Keratinocyte (primary cell): ENCODE measurements at places on chromosomes 2 and 18. TPM values are rescaled to one million over a fixed set of nuclear protein-coding genes. Genes with fewer than 3 reads are reported as not detected.
A peak's percentile ranks its signal among the peaks of the same experiment; 100 is the strongest.

Gene AKAIN1
- polyA plus RNA-seq, result not detected in 3 replicates

GRCh38 chr2:101698014-101698843 lies 722 bp downstream of the MAP4K4 start:
- DNase-seq, result no peak
- peak overlapping the region; percentile 99 for H3K4me3 ChIP-seq
- H3K27me3 ChIP-seq, result no peaks in the 10 kb centered on the region
- H3K27ac ChIP-seq, result peak overlapping the region; percentile 87

Gene TXNDC2
- 0.03 TPM in 1 of 3 replicates, not detected in the others for polyA plus RNA-seq

GRCh38 chr2:31384351-31384750 lies 30.2 kb downstream of the XDH start:
- peaks cover 58% of the 10 kb centered on the region for H3K36me3 ChIP-seq
- peak; percentile 73 for DNase-seq
- no peak overlapping the region for H3K4me3 ChIP-seq
- peak overlapping the region; percentile 99 for H3K27ac ChIP-seq
- peaks cover 49% of the 10 kb centered on the region for H3K4me1 ChIP-seq

Gene FAM228A
- not detected in 3 replicates for polyA plus RNA-seq

Gene PRKAG3
- polyA plus RNA-seq, result not detected in 3 replicates

- H3K4me1 ChIP-seq, result peaks cover 12% of the 10 kb centered on the region
- no peak overlapping the region for H3K4me3 ChIP-seq
- H3K27ac ChIP-seq, result no peak overlapping the region
- no peak for DNase-seq
- H3K36me3 ChIP-seq, result no peaks in the 10 kb centered on the region
Observed at GRCh38 chr2:239429473-239430350, 28.9 kb upstream of the HDAC4 start.

DNA sequence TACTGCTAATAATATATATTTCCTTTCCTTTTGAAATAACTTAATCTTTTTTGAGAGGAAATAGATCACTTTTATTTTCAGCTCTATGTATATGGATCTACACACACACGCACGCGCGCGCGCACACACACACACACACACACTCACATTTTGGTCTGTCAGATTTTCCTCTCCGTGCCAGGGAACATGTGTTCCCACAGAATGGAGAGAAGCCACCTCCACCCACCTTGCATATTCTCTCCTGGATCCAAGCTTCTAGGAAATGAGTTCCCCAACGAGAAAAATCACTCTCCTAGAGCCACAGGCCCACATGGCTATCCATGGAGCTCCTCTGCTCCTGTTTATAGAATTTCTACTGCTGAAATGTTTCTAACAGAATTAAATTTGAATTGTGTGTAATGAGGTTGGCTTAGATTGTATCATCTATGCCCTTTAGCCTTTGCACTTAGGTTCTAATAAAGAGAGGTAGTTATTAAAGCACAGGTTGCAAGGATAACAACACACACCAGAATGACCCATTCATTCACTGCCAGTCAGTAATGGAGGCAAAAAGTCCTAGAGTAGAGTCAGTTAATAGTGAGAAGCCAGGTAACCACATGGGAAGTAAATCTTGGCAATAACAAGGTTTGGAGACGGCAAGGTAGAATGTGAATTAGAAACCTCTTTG lies 19.7 kb downstream of the IFIH1 start:
- H3K27ac ChIP-seq, result no peak overlapping the region
- DNase-seq, result no peak
- H3K36me3 ChIP-seq, result no peaks in the 10 kb centered on the region
- no peaks in the 10 kb centered on the region for H3K27me3 ChIP-seq
- H3K4me3 ChIP-seq, result no peak overlapping the region

- DNase-seq, result no peak
- no peaks in the 10 kb centered on the region for H3K36me3 ChIP-seq
- H3K4me1 ChIP-seq, result peaks cover 11% of the 10 kb centered on the region
- peaks cover 4% of the 10 kb centered on the region for H3K27me3 ChIP-seq
Observed at GRCh38 chr2:119650206-119650605, 28.8 kb upstream of the TMEM177 start.

GRCh38 chr18:77392321-77392720 lies 142.7 kb downstream of the GALR1 start:
- no peaks in the 10 kb centered on the region for H3K4me1 ChIP-seq
- DNase-seq, result no peak
- no peaks in the 10 kb centered on the region for H3K36me3 ChIP-seq
- H3K4me3 ChIP-seq, result no peak overlapping the region
- H3K27me3 ChIP-seq, result no peaks in the 10 kb centered on the region

DNA sequence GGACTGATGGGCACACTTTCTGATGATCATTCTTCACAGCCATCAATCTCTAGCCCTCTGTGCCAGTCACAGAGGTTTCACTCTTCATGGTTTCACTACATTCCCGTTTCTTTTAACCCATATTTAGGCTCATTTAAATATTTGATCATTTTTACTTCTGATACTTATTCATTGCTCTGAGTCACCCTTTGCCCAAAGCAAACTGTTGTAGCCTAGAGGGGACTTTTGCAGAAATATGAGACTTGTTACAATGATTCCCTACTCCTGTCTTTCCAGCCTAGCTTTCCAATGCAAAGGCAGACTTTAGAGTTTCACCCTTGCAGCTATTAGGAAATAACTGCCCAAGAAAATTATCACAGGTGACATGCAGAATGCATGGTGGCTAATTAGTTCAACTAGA lies 444.2 kb downstream of the PTPRM start:
- no peaks in the 10 kb centered on the region for H3K4me1 ChIP-seq
- no peaks in the 10 kb centered on the region for H3K36me3 ChIP-seq
- H3K27me3 ChIP-seq, result no peaks in the 10 kb centered on the region

Gene C2orf66
- polyA plus RNA-seq, result 0.32 to 2.9 TPM (median 2.2 TPM) in 3 replicates

DNA sequence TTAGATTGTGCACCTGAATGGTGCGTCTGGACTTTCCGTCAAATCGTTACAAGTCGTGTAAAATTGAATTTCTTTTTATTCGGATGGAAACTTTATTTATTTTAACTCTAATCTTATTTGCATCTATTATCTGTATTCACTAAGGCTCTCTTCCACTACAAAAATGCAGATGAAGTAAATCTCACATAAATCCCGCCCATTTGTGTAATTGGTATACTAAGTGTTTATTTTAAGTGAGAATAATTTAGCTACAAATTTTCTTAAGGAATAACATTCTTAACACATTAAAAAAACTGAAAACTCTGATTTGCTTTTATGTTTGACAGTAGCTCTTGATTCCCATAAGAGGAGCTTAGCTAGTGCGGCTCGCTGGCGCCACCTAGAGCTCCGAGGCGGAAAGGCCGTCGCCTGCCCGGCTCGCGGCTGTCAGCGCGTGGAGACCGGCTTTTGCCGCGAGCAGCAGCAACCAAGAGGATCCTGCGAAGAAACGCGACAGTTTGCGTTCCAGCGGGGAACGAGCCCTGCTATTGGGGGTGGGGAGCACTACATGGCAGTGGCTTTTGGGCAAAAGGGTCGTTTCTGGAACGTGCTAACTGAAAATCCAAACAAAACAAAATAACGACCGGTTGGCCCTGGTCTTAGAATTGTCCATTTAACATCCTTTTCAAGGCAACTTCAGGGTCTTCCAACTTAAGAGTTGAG lies 6.7 kb downstream of the SP9 start:
- no peaks in the 10 kb centered on the region for H3K36me3 ChIP-seq
- peaks cover 79% of the 10 kb centered on the region for H3K27me3 ChIP-seq
- peak; percentile 13 for DNase-seq
- H3K27ac ChIP-seq, result no peak overlapping the region
- H3K4me3 ChIP-seq, result peak overlapping the region; percentile 61
- H3K4me1 ChIP-seq, result peaks cover 23% of the 10 kb centered on the region

Gene CFC1
- not detected in 3 replicates for polyA plus RNA-seq

Gene WNT6
- polyA plus RNA-seq, result 0.15 TPM in 1 of 3 replicates, not detected in the others

DNA sequence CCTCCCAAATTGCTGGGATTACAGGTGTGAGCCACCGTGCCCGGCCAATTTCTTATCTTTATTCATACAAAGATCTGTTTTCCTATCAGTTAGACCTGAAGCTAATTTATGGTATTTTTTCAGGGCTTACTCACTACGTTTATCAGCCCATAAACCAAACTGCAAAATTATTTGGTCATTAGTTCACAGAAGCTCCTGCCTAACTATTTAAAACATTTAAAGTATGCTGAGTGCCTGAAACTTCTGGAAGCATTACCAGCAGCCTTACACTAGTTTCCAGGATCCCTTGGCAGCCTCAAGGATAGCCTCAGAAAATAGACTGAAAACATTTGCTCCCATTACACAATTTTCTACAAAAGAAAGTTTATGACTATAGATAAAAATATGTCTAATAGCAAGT lies 68.8 kb downstream of the GALNT13 start:
- H3K4me1 ChIP-seq, result no peaks in the 10 kb centered on the region
- H3K4me3 ChIP-seq, result no peak overlapping the region
- H3K27me3 ChIP-seq, result no peaks in the 10 kb centered on the region

DNA sequence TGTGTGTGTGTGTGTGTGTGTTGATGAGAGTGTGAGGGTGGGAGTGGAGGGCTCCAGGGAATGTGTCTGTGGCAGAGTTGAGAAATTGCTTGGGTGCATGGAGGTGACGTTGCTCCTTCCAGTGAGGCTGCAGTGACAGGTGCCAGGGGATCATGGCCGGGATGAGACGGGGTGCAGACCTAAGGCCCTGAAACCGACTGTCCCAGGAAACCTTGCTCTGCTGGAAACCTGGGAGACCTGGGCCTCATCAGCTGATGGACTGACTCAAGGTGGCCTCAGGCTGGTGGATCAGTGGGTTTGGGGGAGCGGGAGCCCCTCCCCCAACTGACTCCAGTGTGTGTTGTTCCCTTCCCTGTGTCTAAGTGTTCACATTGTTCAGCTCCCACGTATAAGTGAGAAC lies 56.6 kb downstream of the INHBB start:
- H3K27ac ChIP-seq, result no peak overlapping the region
- no peak overlapping the region for H3K4me3 ChIP-seq
- peaks cover 15% of the 10 kb centered on the region for H3K27me3 ChIP-seq
- no peak for DNase-seq
- peaks cover 5% of the 10 kb centered on the region for H3K4me1 ChIP-seq

Gene DAW1
- 0.18 to 0.24 TPM (median 0.18 TPM) in 3 replicates for polyA plus RNA-seq

GRCh38 chr2:48738806-48739205 lies 16.7 kb downstream of the LHCGR start:
- H3K4me1 ChIP-seq, result no peaks in the 10 kb centered on the region
- H3K27me3 ChIP-seq, result no peaks in the 10 kb centered on the region
- no peak overlapping the region for H3K4me3 ChIP-seq

- no peak within 1 kb of the TSS for H3K27ac ChIP-seq
- peaks cover 7% of the 10 kb centered on the region for H3K4me1 ChIP-seq
- peak within 1 kb of the TSS; percentile 50 for H3K4me3 ChIP-seq
- DNase-seq, result no peak
- H3K36me3 ChIP-seq, result no peaks in the 10 kb centered on the region
Observed at GRCh38 chr2:179861416-179862067, at the start of gene ZNF385B. Gene ZNF385B (minus strand): TSS chr2:179861612.

DNA sequence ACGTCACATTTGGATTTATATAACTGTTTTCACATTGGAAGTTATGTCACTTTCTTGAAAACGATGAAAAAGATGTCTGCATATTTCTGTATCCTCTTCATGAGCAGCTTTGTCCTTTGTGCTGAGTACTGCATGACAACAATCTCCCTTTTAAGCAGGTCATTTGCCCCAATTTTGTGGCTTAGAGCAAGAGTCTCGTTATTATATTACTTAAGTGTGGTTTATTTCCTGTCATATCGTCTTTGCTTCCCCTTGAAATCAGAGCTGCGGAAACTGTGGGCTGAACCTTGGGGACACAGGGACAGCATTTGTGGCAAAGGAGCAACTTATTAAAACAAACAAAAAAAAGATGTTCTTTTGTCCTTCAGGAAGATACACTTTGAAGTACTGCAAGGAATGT lies 254.0 kb upstream of the DSEL start:
- no peak for DNase-seq
- no peaks in the 10 kb centered on the region for H3K27me3 ChIP-seq
- H3K4me3 ChIP-seq, result no peak overlapping the region
- H3K4me1 ChIP-seq, result peaks cover 9% of the 10 kb centered on the region

- no peaks in the 10 kb centered on the region for H3K27me3 ChIP-seq
- DNase-seq, result no peak
- H3K4me1 ChIP-seq, result no peaks in the 10 kb centered on the region
- H3K27ac ChIP-seq, result no peak overlapping the region
- no peak overlapping the region for H3K4me3 ChIP-seq
Observed at GRCh38 chr2:143564419-143564818, 435.2 kb downstream of the ARHGAP15 start.

GRCh38 chr2:69965756-69966445 lies 4.5 kb upstream of the ASPRV1 start:
- no peak for DNase-seq
- peaks cover 12% of the 10 kb centered on the region for H3K4me1 ChIP-seq
- H3K4me3 ChIP-seq, result no peak overlapping the region

Gene FOXD4L1
- polyA plus RNA-seq, result 0.05 to 0.09 TPM (median 0.08 TPM) in 3 replicates

DNA sequence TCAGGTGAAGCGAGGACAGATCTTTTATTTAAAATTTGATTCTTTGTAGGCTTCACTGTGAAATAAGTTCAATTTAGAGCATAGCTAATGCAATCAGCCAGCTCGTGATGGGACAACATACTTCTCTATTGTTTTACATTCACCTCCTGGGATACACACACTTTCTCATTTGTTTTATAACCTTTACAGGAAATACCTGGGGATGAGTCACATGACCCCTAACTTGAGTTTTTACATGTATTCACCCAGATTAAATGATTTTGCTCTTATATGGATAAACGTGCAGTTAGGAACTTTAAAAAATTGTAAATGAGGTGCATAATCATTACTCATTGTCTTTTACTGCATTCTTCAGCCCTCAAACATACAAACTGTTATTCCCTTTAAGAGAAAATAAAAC lies 152.1 kb downstream of the NEDD4L start:
- no peaks in the 10 kb centered on the region for H3K36me3 ChIP-seq
- no peak for DNase-seq
- peaks cover 18% of the 10 kb centered on the region for H3K4me1 ChIP-seq
- H3K27ac ChIP-seq, result peak overlapping the region; percentile 80
- H3K4me3 ChIP-seq, result peak overlapping the region; percentile 86

Gene MEP1B
- 0.03 TPM in 1 of 3 replicates, not detected in the others for polyA plus RNA-seq

Gene ATP5MC3
- polyA plus RNA-seq, result 576 to 933 TPM (median 783 TPM) in 3 replicates

DNA sequence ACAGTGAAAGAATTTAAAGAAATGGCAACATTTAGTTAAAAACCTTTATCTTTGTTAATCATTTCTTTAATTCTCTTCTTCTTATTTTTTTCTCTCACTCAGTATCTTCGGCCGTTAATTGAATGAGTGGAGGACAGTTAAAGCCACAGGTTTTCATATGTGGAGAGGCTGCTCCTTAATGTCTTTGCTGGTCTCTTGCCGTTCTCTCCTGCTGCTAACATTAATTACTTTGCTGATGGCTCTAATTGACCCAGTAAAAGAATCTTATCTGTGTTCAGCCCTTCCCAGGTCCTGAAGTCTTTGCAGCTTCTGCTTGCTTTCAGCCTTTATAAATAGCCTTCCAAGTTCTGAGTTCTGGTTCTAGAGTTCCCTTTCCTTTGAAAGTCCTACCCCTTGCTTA lies 77.1 kb downstream of the ADAM23 start:
- H3K4me3 ChIP-seq, result no peak overlapping the region
- H3K27me3 ChIP-seq, result no peaks in the 10 kb centered on the region
- no peak overlapping the region for H3K27ac ChIP-seq
- H3K36me3 ChIP-seq, result no peaks in the 10 kb centered on the region
- DNase-seq, result no peak
